Foreskin keratinocyte (primary cell): ENCODE measurements at places on chromosomes 13 and 19. TPM values are rescaled to one million over a fixed set of nuclear protein-coding genes. Genes with fewer than 3 reads are reported as not detected.

Gene NLRP4
- polyA plus RNA-seq = not detected in 2 replicates

Gene EBPL
- polyA plus RNA-seq = 52.7 and 71.7 TPM in 2 replicates

Gene LRRC8E
- 4.6 and 5.7 TPM in 2 replicates for polyA plus RNA-seq

Gene LHFPL6
- 12.6 and 15.5 TPM in 2 replicates for polyA plus RNA-seq

Gene TMEM59L
- not detected in 2 replicates for polyA plus RNA-seq

Gene KLK12
- 0.07 and 0.10 TPM in 2 replicates for polyA plus RNA-seq

Gene PDX1
- not detected in 2 replicates for polyA plus RNA-seq

Gene HSPB6
- polyA plus RNA-seq = 0.39 and 0.46 TPM in 2 replicates

Gene CDC42EP5
- polyA plus RNA-seq = 43.4 and 66.8 TPM in 2 replicates

Gene CCDC70
- polyA plus RNA-seq = not detected in 2 replicates

Gene RXFP2
- not detected in 2 replicates for polyA plus RNA-seq

Gene CACNG8
- not detected in 2 replicates for polyA plus RNA-seq

Gene THSD8
- 49.9 and 56.0 TPM in 2 replicates for polyA plus RNA-seq

Gene LCP1
- polyA plus RNA-seq = 2.2 and 47.6 TPM in 2 replicates

- DNase-seq = no peak
These were observed 8.5 kb downstream of the ILF3 start for GRCh38 chr19:10662384-10663251.

DNA sequence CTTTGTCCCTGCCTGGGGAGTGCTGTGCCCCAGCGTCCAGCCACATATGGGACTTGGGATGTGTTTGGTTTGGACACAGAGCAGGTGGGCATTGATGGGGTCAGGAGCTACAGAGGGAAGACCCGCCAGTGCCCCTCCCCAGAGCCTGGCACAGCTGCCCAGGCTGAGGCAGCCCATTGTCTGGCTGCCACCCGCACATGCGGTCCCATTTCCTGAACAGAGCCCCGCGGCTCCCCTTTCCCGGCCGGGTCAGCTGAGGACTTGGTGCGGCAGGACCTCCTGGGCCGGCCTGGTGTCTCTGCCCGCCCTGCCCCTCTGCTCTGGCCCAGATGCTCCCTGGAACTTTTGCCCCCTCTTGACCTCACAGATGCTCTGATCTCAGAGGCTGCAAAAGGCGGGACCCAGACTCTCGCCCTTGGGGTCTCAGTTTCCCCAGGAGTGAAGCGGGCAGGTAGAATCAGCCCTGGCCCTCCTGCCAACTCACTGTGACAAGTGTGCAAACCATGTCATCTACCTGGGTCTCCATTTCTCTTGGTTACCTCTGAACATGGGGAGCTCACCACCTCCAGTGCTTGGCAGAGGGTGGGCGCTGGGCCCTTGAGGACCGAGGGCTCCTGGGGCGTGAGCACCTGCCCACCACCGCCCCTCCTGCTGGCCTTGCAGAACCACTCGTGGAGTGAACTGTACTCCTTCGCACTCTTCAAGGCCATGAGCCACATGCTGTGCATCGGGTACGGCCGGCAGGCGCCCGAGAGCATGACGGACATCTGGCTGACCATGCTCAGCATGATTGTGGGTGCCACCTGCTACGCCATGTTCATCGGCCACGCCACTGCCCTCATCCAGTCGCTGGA is 17.8 kb downstream of the HCN2 start:
- no peak for DNase-seq

DNA sequence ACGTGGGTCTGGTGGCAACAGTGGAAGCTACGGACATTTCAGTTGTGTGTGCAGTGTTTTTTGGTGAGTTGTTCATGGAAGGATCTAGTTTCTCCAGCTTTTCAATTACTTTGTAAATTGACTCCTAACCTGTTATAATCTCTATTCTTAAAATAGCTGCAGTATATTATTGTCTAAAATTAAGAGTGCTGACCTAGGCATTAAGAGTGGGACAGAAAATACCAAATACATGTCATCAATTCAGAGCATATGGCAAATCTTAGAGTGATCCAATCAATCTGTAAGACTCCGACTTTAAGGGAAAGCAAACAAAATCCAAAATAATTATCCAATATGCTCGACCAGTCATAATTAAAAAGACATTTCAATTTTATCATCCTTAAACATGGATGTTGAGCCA is 338.1 kb upstream of the PCDH9 start:
- no peak for DNase-seq

DNA sequence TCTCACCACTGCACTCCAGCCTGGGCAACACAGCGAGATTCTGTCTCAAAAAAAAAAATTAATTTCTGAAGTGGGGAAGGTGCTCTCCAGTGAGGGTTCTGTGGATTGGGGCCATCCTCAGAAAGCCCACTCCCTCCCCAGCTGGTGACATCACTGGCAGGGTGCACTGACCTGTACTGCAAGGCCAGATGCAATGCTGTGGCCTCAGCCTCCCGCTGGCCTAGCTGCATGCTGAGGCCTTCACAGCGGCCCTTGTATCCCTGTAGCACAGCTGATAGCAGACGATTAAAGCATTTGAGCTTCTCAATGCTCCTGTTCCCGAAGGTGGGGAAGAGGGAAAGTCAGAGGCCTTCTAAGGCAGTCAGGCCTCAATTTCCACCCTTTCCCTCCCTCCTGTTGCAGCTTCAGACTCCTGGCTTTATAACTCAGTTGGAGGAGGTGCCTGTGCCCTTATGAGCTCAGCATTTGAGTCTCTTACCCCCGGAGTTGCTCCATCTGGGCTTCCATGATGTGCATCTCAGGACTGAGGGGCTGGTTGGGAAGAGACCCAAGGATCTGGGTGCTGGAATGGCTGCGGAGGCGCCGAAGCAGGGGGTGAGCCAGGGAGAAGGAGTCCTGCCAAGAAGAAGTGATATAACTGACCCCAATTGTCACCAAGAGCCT is 5.3 kb downstream of the USHBP1 start:
- peak; percentile 52 for DNase-seq

GRCh38 chr13:48532256-48532505 is 699 bp downstream of the RCBTB2 start:
- peak; percentile 74 for DNase-seq

DNA sequence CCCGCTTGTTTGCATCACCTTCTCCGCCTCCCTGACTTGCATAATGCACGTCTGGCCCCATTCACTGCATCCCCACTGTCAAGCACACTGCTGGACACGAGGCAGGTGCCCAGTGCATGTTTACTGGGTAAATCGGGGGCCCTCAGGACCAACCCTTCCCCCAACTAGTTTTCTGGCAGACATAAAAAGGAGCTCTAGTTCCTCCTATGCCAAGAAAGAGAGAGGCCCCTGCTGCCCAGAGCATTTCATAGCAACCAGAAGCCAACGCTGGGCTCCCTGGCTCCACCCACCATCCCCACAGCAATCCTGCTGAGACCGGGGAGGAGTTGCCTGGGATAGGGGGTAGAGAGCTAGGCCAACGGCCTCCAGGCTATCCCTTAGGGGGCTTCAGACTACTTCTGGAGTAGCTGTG is 23.2 kb downstream of the ANKRD27 start:
- no peak for DNase-seq

DNA sequence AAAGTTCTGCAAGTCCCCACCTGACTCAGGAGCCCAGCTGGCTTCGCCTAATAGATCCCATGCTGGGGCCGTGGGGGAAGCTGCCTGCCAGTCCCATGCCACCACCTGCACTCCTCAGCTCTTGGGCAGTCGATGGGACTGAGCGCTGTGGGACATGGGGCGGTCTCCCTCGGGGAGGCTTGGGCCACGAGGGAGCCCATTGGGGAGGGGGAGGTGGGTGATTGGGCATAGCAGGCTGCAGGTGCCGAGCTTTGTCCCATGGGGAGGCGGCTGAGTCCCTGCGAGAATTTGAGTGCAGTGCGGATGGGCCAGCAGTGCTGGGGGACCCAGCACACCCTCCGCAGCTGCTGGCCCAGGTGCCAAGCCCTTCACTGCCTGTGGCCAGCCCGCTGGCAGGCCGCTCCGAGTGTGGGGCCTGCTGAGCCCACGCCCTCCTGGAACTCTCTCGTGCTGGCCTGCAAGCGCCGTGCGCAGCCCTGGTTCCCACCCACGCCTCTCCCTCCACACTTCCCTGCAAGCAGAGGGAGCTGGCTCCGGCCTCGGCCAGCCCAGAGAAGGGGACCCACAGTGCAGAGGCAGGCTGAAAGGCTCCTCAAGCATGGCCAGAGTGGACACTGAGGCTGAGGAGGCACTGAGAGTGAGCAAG is 467.3 kb downstream of the IRS2 start:
- no peak for DNase-seq

GRCh38 chr19:40414542-40415535 is 1.7 kb upstream of the PRX start:
- no peak for DNase-seq

- DNase-seq = no peak
These were observed 1209.7 kb upstream of the PCDH9 start for GRCh38 chr13:68439817-68440216.

- DNase-seq = no peak
These were observed 14.5 kb downstream of the FFAR2 start for GRCh38 chr19:35462476-35462953.

- DNase-seq = no peak
These were observed 9.2 kb downstream of the JOSD2 start for GRCh38 chr19:50501568-50502475.

GRCh38 chr13:45940061-45940460 is 88.5 kb upstream of the SIAH3 start:
- no peak for DNase-seq

DNA sequence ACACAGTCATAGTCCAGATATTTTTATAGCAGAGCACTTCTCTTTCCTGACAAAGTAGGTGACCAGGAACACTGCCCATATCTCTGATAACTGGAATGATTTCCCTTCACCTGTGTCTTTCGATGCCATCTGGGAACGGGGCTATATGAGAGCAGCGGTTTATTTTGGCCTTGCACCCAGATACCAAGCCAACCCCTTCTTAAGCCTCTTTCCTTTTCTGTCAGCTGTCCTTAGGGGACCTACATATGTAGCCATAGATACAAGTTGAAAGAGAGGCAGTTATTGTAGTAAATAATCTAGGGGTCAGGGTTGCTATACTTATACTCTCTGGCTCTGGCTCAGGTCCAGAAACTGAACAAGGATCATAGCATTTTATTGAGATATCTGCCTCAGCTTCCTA is 128.8 kb downstream of the NHLRC3 start:
- DNase-seq = no peak

DNA sequence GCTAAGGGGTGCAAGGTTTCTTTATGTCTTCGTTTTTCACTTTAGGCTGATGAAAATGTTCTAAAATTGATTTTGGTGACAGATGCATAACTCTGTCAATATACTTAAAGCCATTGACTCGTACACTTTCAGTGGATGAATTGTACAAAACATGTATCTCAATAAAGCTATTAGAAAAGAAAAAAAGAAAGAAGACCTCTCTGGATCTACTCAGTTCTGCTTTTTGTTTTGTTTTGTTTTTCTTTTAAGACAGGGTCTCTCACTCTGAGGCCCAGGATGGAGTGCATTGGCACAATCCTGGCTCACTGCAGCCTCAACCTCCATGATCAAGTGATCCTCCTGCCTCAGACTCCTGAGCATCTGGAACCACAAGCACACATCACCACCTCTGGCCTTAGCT is 3.5 kb downstream of the SIGLEC5 start:
- DNase-seq = no peak

DNA sequence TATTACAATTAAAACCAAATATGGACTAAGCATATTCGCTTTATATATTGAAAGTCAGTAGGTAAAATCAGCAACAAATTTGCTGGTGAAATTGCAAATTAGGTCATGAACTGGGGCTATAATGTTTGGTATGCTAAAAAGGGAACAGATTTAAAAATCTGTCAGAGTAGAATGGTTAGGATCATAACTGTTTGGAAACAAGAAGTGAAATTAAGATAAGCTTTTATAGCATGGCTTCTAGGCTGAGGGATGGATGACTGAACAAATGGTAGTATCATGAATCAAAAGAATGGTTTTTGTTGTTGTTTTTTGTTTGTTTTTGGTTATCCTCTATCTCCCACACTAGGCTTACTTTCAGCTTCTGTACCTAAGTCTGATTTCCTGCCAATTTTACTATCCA is 1090.4 kb downstream of the PCDH9 start:
- DNase-seq = no peak

DNA sequence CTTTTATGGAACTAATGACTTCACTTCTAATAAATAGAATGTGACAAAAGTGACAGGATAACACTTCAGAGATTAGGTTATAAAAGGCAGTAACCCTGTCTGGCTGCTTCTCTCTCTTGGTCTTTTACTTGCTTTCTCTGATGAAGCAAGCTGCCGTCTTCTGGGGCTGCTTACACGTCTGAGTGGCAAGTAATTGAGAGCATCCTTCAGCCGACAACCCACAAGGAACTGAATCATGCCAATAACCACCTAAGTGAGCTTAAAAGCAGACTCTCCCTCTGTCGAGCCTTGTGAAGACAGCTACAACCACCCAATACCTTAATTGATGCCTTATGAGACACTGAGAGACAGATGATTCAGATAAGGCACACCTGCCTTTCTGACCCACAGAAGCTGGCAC is 1091.2 kb downstream of the SLITRK1 start:
- peak; percentile 38 for DNase-seq

- DNase-seq = no peak
These were observed 72.4 kb downstream of the KDM4B start for GRCh38 chr19:5041168-5041912.

- no peak for DNase-seq
These were observed 8.8 kb upstream of the DACH1 start for GRCh38 chr13:71875823-71876222.

DNA sequence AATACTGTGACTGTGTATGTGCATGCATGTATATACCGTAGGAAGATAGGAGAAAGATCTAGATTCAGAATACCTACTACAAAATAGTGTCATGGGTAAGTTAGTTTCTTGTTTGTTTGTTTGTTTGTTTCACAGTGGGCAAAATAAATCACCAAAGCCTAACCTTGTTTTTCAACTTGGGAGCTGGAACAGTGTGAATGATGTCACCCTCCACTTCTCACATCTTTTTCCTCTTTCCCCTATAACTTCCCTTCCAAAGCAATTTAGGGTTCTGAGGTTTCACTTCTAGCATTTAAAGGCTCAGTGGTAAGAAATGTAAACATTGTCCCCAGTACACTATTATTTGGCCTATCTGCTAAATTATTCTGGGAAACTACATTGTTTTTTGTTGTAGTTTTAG is 5.4 kb downstream of the KCTD4 start:
- no peak for DNase-seq

- DNase-seq = no peak
These were observed 3.1 kb downstream of the CD320 start for GRCh38 chr19:8304841-8305621.

- no peak for DNase-seq
These were observed 8.5 kb upstream of the TMPRSS9 start for GRCh38 chr19:2351591-2351990.

- DNase-seq = peak; percentile 34
These were observed at the start of gene STXBP2 for GRCh38 chr19:7636691-7637373. TSS of gene STXBP2 (plus strand) at chr19:7637110. CDS start at chr19:7637150, 40 bp downstream.

DNA sequence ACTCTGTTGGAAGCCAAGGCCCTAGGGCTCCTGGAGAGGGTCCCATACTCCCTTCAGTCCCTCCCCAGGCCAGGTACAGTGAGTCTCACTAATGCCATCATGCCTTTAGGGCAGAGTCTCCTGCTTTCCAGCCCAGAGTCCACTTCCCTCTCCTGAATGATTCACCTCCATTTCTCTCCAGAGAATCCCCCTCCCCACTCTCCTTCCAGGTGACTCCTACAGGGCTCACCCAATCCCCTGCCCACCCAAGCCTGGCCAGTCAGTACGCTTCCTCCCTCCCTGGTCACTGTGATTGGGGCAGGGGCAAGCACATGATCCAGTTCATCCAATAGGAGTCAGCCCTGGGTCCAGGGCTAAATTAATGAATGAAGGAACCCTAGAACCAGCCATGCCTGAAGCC is 35.0 kb upstream of the PNMA8B start:
- no peak for DNase-seq

GRCh38 chr19:17296273-17296672 is 7.0 kb downstream of the ABHD8 start:
- DNase-seq = no peak
